Calu3 (cell line): ENCODE measurements at places on chromosomes 12 and 14. TPM values are rescaled to one million over a fixed set of nuclear protein-coding genes. Genes with fewer than 3 reads are reported as not detected.

SERPINA12 gene
- not detected in 2 replicates for total RNA-seq

DBX2 gene
- not detected in 2 replicates for total RNA-seq

MUCL1 gene
- not detected in 2 replicates for total RNA-seq

CLECL1 gene
- total RNA-seq = not detected in 2 replicates

SYCP3 gene
- 0.12 TPM in 1 of 2 replicates, not detected in the other for total RNA-seq

GRCh38 chr14:90281756-90282155 lies 25.4 kb downstream of the PSMC1 start:
- no peak for DNase-seq
- no peaks in the 10 kb centered on the region for H3K27me3 ChIP-seq
- H3K27ac ChIP-seq = no peak overlapping the region
- H3K36me3 ChIP-seq = peaks cover 8% of the 10 kb centered on the region

GRCh38 chr12:4794491-4794890 lies 74.3 kb downstream of the GALNT8 start:
- no peak overlapping the region for H3K4me3 ChIP-seq
- DNase-seq = no peak
- H3K36me3 ChIP-seq = no peaks in the 10 kb centered on the region

- peaks cover 30% of the 10 kb centered on the region for H3K4me1 ChIP-seq
- H3K27me3 ChIP-seq = no peaks in the 10 kb centered on the region
- peaks cover 46% of the 10 kb centered on the region for H3K36me3 ChIP-seq
- H3K27ac ChIP-seq = peak overlapping the region; percentile 65
- H3K4me3 ChIP-seq = no peak overlapping the region
Observed at GRCh38 chr12:47074757-47075156, 4.7 kb upstream of the PCED1B start.

DNA sequence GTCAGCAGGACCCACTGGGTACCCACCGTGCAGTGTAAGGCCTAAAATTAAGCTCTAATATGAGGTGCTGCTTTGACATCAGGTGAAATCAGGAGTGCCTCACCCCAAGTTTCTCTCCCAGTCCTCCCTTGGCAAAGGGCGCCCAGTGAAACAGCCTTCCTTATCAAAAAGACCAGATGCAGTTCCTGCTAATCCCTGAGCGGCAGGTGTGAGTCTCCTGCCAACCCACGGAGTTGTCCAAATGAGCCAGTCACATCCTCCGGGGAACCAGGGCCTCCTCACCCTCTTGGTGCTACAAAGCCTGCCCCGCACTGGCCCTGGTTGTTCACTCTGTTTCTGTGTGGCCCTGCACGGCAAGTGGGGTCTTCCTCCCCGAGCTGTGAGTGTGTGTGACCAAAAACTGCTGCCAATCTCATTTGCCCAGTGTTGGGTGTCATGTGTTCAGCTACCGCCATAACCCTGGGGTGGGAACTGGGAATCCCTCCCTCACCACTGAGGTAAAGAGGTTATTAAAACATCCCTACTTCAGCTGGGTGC lies 20.2 kb upstream of the P2RX4 start:
- peaks cover 4% of the 10 kb centered on the region for H3K36me3 ChIP-seq
- H3K4me1 ChIP-seq = no peaks in the 10 kb centered on the region
- DNase-seq = no peak
- H3K4me3 ChIP-seq = no peak overlapping the region
- H3K27me3 ChIP-seq = no peaks in the 10 kb centered on the region
- no peak overlapping the region for H3K27ac ChIP-seq

DNA sequence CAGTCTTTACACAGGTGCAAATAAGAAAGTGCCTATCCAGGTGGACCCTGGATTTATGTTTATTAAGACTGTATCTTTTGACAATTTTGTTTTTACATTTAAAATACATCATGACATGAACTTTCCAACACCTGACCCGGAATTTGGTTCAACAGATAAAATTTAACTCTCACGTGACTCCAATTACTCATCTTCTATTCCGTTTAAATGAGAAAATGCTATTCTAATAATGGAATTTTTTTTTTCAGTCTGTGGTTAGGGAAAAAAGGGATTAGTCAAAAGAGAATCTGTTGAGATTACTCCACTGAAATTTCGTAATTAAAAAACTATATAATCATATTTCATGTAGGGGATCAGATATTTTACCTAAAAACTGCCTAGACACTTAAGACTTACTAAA lies 11.1 kb downstream of the VPS37B start:
- peak overlapping the region; percentile 64 for H3K27ac ChIP-seq
- no peaks in the 10 kb centered on the region for H3K27me3 ChIP-seq
- peaks cover 84% of the 10 kb centered on the region for H3K4me1 ChIP-seq
- peak overlapping the region; percentile 24 for H3K4me3 ChIP-seq
- peaks cover 70% of the 10 kb centered on the region for H3K36me3 ChIP-seq

- no peak overlapping the region for H3K4me3 ChIP-seq
- no peak for DNase-seq
- peaks cover 13% of the 10 kb centered on the region for H3K27me3 ChIP-seq
- H3K36me3 ChIP-seq = no peaks in the 10 kb centered on the region
- no peaks in the 10 kb centered on the region for H3K4me1 ChIP-seq
Observed at GRCh38 chr12:8665759-8666158, 3.1 kb upstream of the MFAP5 start.

- H3K4me1 ChIP-seq = peaks cover 39% of the 10 kb centered on the region
- DNase-seq = no peak
- no peak overlapping the region for H3K4me3 ChIP-seq
- H3K27ac ChIP-seq = no peak overlapping the region
- H3K27me3 ChIP-seq = no peaks in the 10 kb centered on the region
Observed at GRCh38 chr12:101592448-101592847, 2.3 kb upstream of the MYBPC1 start.

GRCh38 chr14:73223049-73223448 lies 14.3 kb upstream of the PAPLN start:
- no peak overlapping the region for H3K27ac ChIP-seq
- H3K4me3 ChIP-seq = no peak overlapping the region
- peaks cover 4% of the 10 kb centered on the region for H3K4me1 ChIP-seq
- H3K36me3 ChIP-seq = peaks cover 23% of the 10 kb centered on the region
- H3K27me3 ChIP-seq = no peaks in the 10 kb centered on the region

DNA sequence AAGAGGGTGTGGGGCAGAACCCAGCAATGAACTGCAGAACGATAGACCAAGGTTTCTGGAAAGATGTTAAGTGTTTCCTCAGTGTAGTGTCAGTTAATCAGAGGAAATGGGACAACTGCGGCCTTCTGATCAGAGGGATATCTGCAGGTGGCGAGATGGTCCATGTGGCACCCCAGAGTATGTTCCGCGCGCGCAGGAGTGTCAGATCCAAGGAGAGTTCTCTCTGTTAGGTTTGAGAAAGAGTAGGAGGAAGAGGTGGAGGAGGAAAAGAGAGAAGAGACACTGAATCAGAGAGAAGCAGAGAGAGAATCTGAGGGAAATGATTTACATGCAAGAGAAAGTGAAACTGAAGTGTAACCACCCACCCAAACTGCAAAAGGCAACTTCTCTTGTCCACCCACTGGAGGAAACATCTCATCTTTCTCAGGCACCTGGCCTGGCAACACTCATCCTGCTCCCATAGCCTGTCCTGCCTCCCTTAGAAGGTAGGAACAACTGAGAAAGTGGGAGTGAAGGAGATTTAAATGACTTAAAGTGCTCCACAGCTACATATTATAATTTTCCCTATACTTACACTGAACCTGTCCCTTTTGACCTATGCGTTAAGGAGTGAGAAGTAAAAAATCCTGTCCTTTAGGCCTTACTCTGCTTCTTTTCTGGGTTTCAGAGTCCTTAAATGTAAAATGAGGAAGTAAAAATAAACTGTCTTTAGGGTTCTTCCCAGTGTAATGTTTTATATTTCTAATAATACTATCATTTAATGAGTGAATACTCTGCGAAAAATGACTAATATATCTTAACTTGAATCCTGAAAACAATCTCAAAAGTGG lies 6.8 kb upstream of the TESPA1 start:
- H3K36me3 ChIP-seq = no peaks in the 10 kb centered on the region
- no peak overlapping the region for H3K4me3 ChIP-seq
- no peaks in the 10 kb centered on the region for H3K4me1 ChIP-seq
- H3K27ac ChIP-seq = no peak overlapping the region
- DNase-seq = no peak

DNA sequence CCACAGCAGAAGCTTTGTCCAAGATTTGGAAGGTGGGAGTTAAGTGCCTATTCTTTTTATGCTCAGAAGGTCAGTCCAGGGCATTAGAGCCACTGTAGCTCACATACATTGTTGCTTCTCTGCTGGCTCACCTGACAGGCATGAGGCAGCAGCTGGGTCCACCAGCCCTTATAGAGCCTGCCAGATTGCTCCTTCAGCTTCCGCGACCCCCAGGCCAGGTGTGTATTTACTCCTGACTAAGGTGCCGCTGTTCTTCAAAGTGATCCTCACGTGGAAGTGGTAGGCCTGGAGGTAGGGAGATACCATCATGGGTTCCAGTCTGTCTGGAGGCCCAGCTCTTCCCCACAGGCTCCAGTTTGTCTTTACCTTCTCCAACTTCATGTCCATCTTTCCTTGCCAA lies 17.5 kb upstream of the CPM start:
- no peaks in the 10 kb centered on the region for H3K27me3 ChIP-seq
- no peak overlapping the region for H3K27ac ChIP-seq

DNA sequence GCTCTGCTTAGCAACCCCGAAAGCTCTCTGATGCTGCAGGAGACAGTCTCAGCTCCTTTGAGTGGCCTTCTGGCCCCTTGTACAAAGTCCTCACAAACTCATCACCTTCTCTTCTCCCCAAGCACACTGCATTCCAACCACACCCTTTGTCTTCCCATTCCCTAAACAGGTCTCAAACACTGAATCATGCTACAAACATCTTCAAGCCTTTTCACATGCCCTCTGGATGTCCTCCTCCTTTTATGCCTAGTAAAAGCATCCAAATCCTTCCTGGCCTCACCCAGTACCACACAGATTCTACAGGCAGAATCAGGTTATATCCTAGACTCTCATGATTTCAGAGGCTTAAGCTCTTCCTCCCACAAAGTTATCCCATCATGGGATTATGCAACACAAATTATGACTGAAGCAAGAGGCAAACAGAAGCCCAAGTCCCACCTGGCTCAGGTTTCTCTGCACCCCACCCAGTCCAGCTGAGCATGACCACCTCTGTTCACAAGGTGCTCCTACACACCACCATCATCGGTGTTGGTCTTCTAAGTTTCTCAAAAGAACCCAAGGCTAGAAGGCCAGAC lies 61.4 kb upstream of the PCED1B start:
- no peaks in the 10 kb centered on the region for H3K36me3 ChIP-seq
- H3K27me3 ChIP-seq = no peaks in the 10 kb centered on the region
- DNase-seq = no peak
- peaks cover 30% of the 10 kb centered on the region for H3K4me1 ChIP-seq

DNA sequence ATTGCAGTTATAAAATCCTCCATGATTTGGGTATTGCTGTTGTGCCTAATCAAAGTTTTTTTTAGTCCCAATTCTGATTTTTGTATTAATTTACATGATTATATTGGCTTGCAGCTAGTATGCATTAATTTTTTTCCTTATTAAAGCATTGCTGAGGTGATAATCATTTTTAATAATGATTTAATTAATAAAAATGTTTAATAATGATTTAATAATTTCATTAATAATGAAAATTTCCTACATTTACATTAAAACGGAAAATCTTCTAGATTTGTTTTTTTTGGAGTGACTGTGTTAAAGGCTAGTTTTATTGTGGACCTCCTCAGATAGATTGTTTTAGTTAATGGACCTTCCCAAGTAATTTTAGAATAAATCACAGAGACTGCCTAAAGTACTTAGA lies 79.6 kb downstream of the CCDC91 start:
- no peaks in the 10 kb centered on the region for H3K36me3 ChIP-seq
- DNase-seq = no peak
- H3K4me3 ChIP-seq = no peak overlapping the region
- H3K27ac ChIP-seq = no peak overlapping the region
- no peaks in the 10 kb centered on the region for H3K4me1 ChIP-seq

DNA sequence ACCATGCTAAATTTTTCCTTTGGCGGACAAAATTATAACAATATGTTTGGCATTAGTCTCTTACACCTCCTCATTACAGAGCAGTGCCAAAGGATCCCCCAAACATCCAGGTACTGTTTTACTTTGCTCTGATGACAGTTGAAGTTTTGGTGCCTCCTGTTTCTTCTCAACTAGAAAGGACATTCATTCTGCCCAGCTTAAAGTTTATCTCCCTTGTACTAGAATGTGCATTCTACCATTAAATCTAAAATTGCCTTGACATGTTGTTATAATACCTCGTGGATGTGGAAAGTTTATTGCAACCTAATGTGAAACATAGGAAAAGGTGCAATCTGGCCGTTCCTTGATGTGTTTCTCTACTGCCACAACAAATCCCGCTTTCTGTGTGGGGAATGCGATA lies 173.4 kb downstream of the KITLG start:
- peaks cover 16% of the 10 kb centered on the region for H3K4me1 ChIP-seq
- no peaks in the 10 kb centered on the region for H3K36me3 ChIP-seq
- H3K27ac ChIP-seq = no peak overlapping the region
- H3K4me3 ChIP-seq = no peak overlapping the region

GRCh38 chr14:92724516-92725340 lies 23.7 kb downstream of the LGMN start:
- peaks cover 21% of the 10 kb centered on the region for H3K36me3 ChIP-seq
- H3K4me1 ChIP-seq = peaks cover 25% of the 10 kb centered on the region
- no peak overlapping the region for H3K4me3 ChIP-seq
- H3K27me3 ChIP-seq = no peaks in the 10 kb centered on the region
- no peak overlapping the region for H3K27ac ChIP-seq
- DNase-seq = no peak

DNA sequence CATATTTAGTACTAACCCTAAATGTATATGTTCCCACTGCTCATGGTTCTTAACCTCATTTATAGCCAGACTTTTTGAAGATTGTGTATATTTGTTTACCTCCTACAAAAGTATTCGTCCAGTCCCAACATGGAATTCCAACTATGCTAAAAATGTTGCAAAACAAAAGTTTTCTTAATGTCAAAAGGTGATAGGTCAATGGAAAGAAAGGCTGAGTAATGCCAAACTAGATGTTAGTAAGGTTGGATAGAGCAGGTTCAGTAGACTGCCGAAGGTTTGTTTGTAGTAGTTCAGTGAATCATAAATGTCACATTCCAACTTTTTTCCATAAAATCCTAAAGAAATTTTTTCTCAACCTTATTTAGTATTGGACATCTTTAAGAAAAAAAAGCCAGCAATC lies 874.5 kb downstream of the FLRT2 start:
- no peaks in the 10 kb centered on the region for H3K27me3 ChIP-seq
- no peak overlapping the region for H3K27ac ChIP-seq
- peaks cover 17% of the 10 kb centered on the region for H3K4me1 ChIP-seq
- H3K36me3 ChIP-seq = no peaks in the 10 kb centered on the region
- no peak for DNase-seq

DNA sequence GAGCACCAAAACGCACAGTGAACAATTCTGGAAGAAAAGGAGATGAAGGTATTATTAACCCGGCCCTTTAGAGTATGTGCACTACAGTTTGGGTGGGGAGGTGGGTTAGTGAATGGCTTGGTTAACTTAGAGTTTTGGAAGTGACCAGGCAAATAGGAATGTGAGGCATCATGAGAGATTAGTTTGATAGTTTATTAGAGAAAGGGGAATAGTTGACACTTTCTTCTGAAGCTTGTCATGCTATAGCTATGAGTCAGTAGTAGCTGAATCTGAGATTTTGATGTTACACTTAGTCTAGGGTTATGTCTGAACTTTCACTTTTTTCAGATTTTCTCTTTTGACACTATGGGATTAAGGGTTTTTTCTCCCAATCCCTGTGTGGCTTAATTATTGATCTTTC lies 567.2 kb downstream of the SNAPC1 start:
- H3K27me3 ChIP-seq = no peaks in the 10 kb centered on the region
- H3K4me1 ChIP-seq = no peaks in the 10 kb centered on the region
- no peak for DNase-seq
- no peak overlapping the region for H3K4me3 ChIP-seq
- no peak overlapping the region for H3K27ac ChIP-seq
- H3K36me3 ChIP-seq = no peaks in the 10 kb centered on the region
